HS-27A (cell line): ENCODE measurements at places on chromosomes 12 and 14.

DNA sequence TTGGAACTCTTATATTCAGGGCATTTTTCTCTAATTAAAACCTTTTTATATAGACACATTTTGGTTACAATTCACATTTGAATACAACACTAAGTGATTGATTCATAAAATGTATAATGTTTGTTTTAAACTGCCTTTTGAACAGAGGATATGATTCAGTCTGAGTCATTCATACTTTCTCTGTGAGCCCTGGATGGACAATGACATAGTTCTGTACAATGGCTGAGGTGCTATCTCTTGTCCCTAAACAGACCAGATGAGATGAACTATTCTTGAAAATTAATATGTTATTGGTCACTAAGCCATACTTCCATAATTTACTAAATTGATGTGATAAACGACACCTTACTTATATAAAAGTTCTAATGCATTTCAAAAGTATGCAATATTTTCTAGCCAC, 199.7 kb upstream of the ATXN7L3B start:
- DNase-seq = peak; percentile 45

DNA sequence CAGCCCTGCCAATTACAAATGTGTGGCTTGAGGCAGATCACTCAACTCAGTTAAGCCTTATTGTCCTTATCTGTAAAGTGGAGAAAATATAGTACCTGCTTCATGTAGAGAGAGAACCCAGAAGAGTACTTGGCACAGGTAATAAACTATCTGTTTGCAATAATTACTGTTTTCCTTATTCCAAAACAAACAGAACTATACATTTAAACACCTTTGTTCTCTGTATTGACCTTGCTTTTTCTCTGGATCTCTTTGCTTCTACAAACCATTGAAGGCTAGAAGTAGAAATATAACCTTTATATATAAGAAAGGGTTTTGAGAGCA, 70.8 kb upstream of the SRSF5 start:
- DNase-seq = no peak

DNA sequence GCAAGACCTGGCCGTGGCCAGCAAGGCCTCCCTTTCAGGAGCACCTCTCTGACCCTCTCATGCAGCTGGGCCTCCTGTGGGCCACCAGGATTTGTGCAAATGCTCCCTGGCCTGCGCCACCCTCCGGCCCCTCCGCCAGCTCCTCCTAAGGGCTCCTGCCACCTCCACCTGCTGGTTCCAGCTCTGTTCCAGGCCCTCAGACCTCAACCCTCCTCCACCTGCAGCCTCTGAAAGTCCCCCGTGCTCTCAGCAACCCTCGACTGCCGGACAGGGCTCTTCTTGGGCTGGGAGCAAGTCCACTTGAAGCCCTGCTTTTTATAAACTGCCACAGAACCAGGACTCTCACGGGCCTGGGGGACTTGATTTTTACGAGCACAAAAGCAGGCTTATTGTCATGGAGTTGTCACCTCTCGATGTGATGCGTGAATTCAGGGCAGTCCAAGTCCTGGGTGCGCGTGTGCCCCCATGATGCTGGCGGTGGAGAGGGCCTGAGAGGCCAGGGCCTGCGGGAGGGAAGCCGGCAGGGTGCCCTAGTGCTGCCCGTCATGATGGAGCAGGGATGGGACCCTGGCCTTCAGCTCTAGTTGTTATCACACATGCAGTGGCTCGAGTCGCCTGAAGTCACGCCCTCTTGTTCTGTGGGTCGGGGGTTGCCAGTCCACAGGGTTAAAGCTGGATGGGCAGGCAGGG, 9.1 kb downstream of the TEDC1 start:
- no peak for DNase-seq

DNA sequence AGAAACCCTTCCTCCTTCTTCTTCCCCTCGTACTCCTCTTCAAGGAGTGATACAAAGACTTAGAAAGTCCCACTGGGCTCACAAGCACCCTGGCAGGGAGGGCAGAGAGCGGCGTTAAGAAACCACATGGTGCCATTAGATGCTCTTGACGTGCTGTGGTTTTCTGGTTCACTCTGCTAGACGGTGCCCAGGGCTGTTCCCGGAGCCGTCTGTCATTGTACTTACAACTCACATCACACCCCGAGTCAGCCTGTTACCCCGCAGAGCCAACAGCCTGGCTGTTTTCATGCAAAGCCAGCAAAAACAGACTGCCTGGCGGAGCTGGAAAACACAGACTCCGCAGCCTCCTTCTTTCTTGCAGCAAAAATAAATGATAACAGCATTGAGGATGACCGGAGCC, 232.6 kb upstream of the TBX3 start:
- DNase-seq = no peak

DNA sequence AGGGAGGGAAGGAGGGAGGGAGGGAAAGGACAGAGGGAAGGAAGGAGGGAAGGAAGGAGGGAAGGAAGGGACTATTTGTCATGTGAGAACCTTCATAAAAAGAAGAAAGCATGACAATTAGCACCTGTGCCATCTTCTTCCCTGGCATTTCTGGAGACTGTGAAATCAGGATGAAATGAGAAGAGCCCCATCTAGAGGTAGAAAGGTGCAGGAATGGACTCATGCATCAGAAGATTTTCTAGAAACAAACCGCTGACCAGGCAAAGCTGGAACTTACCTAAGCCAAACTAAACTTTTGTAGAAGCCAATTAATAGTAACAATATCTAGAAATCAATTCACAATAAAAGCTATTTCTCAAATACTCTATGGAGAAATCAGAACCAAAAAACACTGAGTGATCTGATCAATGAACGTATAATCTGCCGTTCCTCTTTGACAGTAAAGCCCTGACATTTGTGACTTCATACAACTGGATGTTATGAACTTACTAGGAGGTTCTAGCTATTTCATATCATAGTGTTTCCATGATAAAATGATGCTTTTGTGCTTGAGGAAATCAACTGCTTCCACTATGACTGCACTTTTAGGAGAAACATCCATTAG, 24.4 kb upstream of the CRACR2A start:
- DNase-seq = peak; percentile 34

DNA sequence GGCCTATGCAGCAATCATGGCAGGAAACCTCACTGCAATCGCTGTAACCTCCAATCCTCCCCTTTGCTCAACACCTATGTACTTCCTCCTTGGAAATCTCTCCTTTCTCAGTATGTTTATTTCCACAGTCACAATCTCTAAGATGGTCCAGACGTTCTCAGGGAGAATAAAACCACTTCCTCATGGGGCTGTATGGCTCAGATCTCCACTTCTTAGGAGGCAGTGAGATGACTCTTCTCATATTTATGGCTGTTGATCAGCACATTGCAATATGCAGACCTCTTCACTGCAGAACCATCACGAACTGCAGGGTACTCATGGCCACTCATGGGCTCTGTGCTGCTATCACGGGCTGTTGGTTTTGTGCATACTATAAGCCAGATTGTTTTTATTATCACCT, 17.1 kb upstream of the OR4K17 start:
- no peak for DNase-seq

DNA sequence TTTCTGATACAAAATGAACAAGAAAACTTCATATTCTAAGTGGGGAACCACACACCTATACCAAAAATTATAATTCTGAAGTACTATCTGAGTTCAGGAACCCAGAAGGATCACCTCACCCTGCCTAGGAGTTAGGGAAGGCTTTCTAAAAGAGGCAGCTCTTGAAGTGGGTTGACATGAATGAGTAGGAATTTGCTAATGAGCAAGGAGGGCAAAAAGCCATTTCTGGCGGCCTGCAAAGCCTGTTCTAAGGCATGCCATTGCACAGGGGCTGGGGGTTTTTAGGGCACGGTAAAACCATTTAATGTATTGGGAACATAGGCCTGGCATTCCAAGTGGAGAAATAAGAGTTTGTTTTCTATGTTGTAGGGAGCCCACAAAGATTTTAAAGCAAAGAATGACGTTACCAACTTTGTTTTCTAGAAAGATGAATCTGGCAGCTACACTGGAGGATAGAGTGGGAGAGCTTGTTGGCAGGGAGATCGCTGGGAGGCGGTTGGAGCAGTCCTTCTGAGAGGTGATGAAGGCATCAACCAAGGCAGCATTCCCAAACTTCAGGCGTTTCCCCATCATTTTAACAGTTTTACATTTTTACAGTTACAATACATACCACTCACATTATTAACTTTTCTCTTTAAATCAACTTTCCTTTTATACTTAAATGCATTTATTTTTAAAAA, 14.1 kb downstream of the IFT43 start:
- DNase-seq = no peak

DNA sequence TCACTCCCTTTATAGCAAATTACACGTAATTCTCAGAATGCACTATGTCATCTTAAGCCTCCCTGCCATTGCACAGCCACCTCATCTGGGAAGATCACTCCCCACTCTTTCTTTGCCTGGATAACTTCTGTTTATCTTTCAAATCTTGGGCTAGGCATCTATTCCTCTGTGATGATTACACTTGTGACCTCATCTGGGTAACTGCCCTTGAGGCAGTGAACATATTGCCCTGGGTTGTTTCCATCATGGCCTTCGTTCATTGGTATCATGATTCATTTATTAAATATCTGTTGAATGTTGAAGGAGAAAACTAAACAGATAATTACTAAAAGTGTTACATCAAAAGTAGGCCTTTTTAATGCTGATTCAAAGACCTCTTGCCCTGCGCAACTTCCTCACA, 26.2 kb upstream of the PDE3A start:
- peak; percentile 20 for DNase-seq

GRCh38 chr12:114684870-114685273, 897 bp upstream of the TBX3 start:
- DNase-seq = no peak

DNA sequence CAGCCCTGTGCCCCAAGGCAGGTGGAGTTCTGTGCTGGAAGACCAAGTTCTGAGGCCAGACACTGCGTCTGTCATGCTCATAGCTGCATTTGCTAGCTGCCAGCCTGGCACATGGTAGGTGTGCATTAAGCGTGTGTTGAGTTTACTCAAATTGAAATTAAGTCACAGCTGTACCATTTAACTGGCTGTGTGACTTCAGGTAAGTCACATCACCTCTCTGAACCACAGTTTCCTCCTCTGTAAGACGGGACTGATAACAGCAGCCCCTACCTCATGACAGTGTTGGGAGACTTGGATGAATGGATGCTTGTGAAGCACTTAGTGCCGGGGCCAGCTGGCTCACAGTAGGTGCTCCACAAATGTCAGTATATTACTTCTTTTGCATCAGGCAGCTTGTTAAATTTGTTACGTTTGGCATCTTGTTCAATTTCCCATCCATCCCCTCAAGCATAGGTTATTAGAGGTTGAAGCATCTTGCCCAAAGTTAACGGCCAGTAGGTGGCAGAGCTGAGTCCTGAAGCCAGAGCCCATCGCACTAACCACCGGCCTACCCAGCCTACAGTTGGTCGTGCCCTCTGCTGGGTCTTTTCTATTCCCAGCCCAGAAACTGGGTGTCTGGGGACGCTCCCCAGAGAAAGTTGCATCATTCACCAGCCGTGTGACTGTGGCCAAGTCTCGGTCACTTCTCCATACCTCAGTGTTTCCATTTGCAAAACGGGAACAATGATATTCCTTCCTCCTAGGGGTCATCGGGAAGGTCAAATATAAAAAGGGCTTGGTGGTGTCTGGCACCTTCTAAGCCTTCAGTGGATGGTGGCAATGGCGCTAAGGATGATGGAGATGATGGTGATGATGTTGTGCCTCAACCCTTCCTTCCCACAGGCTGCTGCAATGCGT, 4.5 kb downstream of the DAO start:
- DNase-seq = no peak

- no peak for DNase-seq
These were observed 465.5 kb upstream of the ATP2B1 start for GRCh38 chr12:90174198-90174510.

DNA sequence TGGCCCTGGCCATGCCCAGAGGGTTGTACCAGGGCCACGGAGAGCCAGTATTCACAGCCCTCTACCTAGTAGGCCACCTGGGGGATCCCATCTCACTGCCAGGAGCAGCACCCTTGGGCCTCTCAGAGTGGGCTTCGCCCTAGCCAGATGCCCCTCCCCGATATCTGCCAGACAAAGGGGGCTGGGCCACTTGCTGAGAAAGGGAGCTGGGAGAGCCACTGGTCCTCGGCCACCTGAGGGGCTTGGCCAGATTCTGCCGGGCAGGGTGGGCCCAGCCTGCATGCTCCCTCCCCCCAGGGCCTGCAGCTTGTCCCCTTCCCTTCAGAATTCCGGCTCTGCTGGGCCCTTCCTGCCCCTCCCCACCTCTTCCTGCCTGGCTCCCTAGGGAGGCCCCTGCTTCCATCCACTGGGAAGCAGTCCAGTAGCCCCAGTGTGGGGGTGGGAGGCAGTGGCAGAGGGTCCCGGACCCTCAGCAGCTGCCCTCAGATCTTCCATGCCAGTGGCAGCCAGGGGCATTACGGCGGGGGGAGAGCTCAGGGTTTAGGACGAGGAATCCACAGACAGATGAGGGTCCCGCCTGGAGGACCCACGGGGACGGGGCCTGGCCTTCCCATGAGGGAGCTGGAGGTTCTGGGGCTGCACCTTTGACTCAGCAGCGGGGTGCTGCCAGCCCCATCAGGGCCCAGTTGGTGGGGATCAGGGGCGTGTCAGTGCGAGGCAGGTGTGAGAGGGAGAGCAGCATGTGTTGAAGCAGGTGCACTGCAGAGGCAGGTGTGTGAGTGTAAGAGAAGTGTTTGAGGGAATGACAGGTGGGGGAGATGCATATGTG, 2.4 kb downstream of the CRIP2 start:
- no peak for DNase-seq

DNA sequence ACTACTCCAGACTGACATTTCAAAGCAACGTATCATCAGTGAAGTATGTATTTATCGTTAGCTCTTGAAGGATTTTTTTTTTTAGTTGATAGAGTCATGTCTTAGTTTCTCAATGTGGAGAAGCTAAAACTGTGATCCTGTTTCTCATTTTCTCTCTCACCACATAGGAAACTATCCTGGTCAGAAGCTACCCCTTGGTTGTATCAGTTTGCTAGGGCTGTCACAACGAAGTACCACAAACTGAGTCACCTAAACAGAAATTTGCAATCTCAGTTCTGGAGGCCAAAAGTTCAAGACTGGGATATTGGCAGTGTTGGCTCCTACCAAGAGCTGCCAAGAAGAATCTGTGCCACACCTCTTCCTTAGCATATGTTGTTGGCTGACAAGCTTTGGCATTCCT, 369.1 kb downstream of the RGS6 start:
- DNase-seq = no peak

- DNase-seq = no peak
These were observed 65.9 kb upstream of the ARHGAP5 start for GRCh38 chr14:32011225-32011624.
